Activated naive CD4-positive, alpha-beta T cell treated with anti-CD3 and anti-CD28 coated beads for 36 hours (primary cell): ENCODE measurements at places on chromosomes 3 and 15.
A peak's percentile ranks its signal among the peaks of the same experiment; 100 is the strongest.

- H3K36me3 ChIP-seq = no peaks in the 10 kb centered on the region
- no peaks in the 10 kb centered on the region for H3K4me1 ChIP-seq
- peaks cover 3% of the 10 kb centered on the region for H3K27me3 ChIP-seq
- no peak overlapping the region for H3K4me3 ChIP-seq
- no peak overlapping the region for H3K27ac ChIP-seq
Measured at GRCh38 chr3:7574435-7574834, 713.5 kb downstream of the GRM7 start.

DNA sequence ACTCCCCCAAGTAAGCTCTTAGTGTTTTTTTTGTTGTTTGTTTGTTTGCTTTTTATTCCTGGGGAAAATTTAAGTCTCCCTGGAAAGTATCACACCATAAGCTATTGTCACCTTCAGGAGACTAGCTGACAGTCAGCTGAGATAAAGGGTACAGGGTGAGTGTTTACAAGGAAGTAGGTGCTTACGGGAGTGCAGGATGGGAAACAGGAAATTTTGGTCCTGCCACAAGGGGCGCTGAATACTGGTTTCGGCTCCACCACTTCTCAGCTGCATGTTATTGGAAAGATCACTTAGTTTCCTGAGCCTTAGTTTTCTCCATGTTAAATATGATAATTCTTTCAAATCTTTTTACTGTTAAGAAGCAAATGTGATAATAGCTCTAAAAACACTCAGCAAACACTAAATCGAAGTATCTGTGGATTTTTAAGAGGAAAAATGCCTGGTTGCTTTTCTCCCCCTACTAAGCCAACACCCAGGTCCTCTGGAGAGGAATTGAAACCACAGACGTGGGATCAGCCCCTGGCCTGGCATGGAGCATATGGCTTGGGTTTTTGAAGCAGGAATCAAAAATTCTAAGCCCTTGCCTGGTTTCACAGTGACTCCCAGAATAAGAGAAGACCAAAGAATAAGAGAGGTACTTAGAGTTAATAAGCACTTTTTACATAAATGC lies 90.7 kb downstream of the SCN11A start:
- no peak overlapping the region for H3K27ac ChIP-seq
- no peaks in the 10 kb centered on the region for H3K27me3 ChIP-seq
- DNase-seq = peak; percentile 54
- H3K36me3 ChIP-seq = no peaks in the 10 kb centered on the region

- no peak overlapping the region for H3K4me3 ChIP-seq
- H3K4me1 ChIP-seq = no peaks in the 10 kb centered on the region
- no peaks in the 10 kb centered on the region for H3K27me3 ChIP-seq
- H3K27ac ChIP-seq = no peak overlapping the region
Measured at GRCh38 chr3:177744873-177745606, 547.8 kb upstream of the TBL1XR1 start.

DNA sequence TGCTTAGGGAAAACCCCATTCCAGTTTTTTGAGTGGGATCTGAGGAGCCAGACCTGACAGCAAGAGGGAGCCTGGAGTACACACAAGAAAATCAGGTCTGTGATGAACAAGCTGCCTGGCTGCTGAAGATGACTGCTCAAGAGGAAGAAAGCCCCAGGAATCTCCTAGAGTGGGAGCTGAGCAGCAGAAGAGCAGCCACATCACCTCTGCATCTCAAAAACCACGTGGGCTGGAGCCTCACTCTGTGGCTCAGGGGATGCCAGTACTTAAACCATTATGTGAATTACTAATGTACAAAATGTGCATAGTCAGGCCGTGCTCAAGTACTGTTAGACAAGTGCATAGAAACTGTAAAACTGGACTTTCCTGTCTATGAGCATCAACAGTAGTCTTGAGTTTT lies 52.4 kb downstream of the SLC9A9 start:
- H3K27me3 ChIP-seq = no peaks in the 10 kb centered on the region
- DNase-seq = peak; percentile 10
- H3K36me3 ChIP-seq = peaks cover 12% of the 10 kb centered on the region
- H3K27ac ChIP-seq = no peak overlapping the region
- H3K4me1 ChIP-seq = no peaks in the 10 kb centered on the region
- H3K4me3 ChIP-seq = no peak overlapping the region

DNA sequence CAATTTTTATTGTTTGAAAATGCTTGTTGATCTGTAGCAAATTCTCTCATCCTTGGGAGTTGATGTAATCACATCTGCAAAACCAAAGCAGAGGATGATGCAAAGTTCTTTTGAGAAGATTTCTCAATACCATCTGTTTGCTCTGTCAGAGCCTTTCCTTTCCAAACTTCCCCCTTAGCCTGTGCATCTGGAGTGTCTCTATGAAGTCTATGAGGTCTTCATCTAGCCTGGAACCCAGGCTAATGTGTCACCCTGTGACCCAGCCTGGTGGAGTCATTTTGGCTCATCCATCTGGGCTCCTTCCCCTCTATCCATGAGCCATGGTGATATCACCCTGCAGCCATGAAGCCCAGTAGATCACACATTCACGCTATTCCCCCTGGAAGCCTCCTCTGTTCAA lies 123.2 kb upstream of the SLC7A14 start:
- H3K27me3 ChIP-seq = peaks cover 19% of the 10 kb centered on the region
- no peaks in the 10 kb centered on the region for H3K36me3 ChIP-seq
- H3K27ac ChIP-seq = no peak overlapping the region
- no peak for DNase-seq

GRCh38 chr3:102443021-102443420 lies 8.2 kb downstream of the ZPLD1 start:
- no peak overlapping the region for H3K4me3 ChIP-seq
- peaks cover 5% of the 10 kb centered on the region for H3K27me3 ChIP-seq
- no peak for DNase-seq
- H3K36me3 ChIP-seq = no peaks in the 10 kb centered on the region
- no peaks in the 10 kb centered on the region for H3K4me1 ChIP-seq

DNA sequence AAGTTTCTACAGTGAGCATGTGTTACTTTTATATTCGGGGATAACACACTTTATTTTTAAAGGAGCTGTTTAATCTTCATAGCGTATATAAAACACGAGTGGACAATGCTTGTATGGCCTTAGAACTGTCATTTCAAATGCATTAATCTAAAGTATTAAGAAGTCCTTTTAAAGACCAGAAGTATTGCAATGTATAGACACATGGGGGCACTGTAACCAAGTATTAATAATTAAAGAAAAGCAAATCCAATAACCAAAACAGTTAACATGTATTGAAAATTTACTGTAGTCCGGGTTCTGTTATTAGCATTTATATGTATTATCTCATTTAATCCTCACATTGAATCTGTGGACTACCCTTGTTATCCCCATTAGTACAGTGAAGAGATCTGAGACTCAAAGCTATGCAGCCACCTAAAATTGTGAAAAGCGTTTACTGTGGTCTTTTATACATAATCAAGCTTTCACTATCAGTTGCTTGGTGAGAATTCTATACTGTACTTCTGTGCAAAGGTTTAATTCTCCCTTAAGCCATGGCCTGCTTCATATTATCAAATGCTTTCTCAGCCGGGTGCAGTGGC lies 10.1 kb downstream of the ARL14 start:
- H3K36me3 ChIP-seq = no peaks in the 10 kb centered on the region
- H3K27ac ChIP-seq = no peak overlapping the region
- no peaks in the 10 kb centered on the region for H3K4me1 ChIP-seq
- H3K27me3 ChIP-seq = no peaks in the 10 kb centered on the region
- no peak for DNase-seq

DNA sequence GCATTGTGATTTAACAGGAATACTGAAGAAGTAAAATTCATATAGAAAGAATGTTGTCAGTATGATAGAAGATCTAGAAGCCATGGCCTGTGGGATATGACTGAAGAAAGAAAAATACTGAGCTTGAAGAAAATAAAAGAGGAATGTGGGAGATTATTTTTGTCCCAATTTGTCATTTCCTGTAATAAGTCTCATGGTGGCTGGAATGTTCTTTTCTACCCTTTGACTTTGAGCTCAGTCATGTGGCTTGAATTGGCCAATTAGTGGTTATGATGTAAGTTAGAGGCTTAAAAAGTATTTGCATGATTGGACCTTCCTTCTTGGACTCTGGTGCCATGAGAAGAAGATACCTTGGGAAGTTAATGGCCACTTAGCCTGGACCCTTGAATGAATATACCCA lies 14.1 kb downstream of the APH1B start:
- peaks cover 4% of the 10 kb centered on the region for H3K4me1 ChIP-seq
- no peak overlapping the region for H3K4me3 ChIP-seq
- H3K27me3 ChIP-seq = no peaks in the 10 kb centered on the region
- peaks cover 5% of the 10 kb centered on the region for H3K36me3 ChIP-seq
- no peak for DNase-seq

DNA sequence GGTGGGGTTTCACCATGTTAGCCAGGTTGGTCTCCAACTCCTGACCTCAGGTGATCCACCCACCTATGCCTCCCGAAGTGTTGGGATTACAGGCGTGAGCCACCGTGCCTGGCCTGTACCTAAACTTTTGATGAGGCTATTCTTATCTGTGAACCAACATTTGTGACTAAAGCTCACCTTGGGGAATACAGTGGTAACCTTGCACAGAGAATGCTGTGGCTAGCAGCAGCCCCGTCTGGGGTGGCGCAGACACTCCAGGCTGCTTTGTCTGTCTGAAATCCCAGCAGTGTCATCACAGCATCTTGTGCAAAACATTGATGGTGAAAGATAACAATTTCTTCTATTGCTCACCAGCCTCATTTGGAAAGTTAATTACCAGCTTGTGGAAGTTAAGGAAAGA lies 58.9 kb downstream of the CMTM8 start:
- H3K27ac ChIP-seq = peak overlapping the region; percentile 86
- DNase-seq = peak; percentile 38
- H3K4me3 ChIP-seq = peak overlapping the region; percentile 34
- H3K36me3 ChIP-seq = no peaks in the 10 kb centered on the region
- H3K27me3 ChIP-seq = no peaks in the 10 kb centered on the region
- H3K4me1 ChIP-seq = peaks cover 32% of the 10 kb centered on the region

- H3K4me1 ChIP-seq = no peaks in the 10 kb centered on the region
- no peak for DNase-seq
- no peaks in the 10 kb centered on the region for H3K27me3 ChIP-seq
- no peak overlapping the region for H3K4me3 ChIP-seq
- peaks cover 17% of the 10 kb centered on the region for H3K36me3 ChIP-seq
- no peak overlapping the region for H3K27ac ChIP-seq
Measured at GRCh38 chr3:52568069-52568468, 31.7 kb downstream of the UQCC5 start.

- no peak overlapping the region for H3K4me3 ChIP-seq
- no peaks in the 10 kb centered on the region for H3K36me3 ChIP-seq
- no peaks in the 10 kb centered on the region for H3K4me1 ChIP-seq
Measured at GRCh38 chr3:177464392-177465256, 267.3 kb upstream of the TBL1XR1 start.

- no peak for DNase-seq
- no peaks in the 10 kb centered on the region for H3K27me3 ChIP-seq
- H3K4me3 ChIP-seq = no peak overlapping the region
- H3K27ac ChIP-seq = no peak overlapping the region
- H3K36me3 ChIP-seq = no peaks in the 10 kb centered on the region
- peaks cover 2% of the 10 kb centered on the region for H3K4me1 ChIP-seq
Measured at GRCh38 chr3:69339760-69340159, 46.1 kb downstream of the FRMD4B start.

DNA sequence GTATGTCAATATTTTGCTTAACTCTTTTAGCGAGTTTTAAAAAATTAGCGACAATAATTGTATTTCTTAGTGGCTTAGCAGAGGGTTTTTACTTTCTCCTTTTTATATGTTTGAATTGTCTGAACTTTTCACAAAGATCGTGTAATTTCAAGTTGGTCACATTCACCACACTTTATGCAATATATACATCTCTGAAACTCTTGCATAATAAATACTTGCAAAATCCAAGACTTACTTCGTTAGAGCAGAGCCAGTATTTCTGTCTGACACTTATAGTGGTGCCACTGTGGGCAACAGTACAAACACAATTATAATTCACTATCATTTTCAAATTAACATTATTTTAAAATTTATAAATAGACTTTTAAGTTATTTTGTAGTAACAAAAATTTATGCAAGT lies 62.0 kb downstream of the SUCNR1 start:
- no peaks in the 10 kb centered on the region for H3K4me1 ChIP-seq
- H3K4me3 ChIP-seq = no peak overlapping the region
- no peaks in the 10 kb centered on the region for H3K36me3 ChIP-seq
- no peak for DNase-seq

DNA sequence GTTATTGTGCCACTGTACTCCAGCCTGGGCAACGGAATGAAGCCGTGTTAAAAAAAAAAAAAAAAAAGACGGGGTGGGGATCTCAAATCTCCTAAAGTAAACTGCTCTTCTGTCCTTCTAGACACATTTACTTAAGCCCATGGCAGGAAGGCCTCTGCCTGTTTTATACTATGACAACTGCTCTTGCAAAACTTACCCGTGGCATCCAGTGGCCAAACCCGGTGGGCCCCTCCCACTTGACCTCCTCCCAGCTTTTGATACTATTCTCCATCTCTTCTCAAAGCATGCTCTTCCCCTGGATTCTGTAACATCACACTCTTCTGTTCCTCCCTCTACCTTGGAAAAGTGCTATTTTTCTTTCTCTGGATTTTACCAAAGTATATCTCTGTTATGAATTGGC lies 112.2 kb downstream of the RFTN1 start:
- peaks cover 42% of the 10 kb centered on the region for H3K36me3 ChIP-seq
- H3K4me3 ChIP-seq = no peak overlapping the region
- H3K27me3 ChIP-seq = no peaks in the 10 kb centered on the region
- peaks cover 35% of the 10 kb centered on the region for H3K4me1 ChIP-seq
- no peak overlapping the region for H3K27ac ChIP-seq
- no peak for DNase-seq

GRCh38 chr3:187551416-187551815 lies 118.8 kb downstream of the SST start:
- H3K4me1 ChIP-seq = no peaks in the 10 kb centered on the region
- no peaks in the 10 kb centered on the region for H3K36me3 ChIP-seq
- H3K27me3 ChIP-seq = peaks cover 26% of the 10 kb centered on the region
- no peak overlapping the region for H3K27ac ChIP-seq
- DNase-seq = no peak

- no peak for DNase-seq
- peaks cover 16% of the 10 kb centered on the region for H3K4me1 ChIP-seq
- no peak overlapping the region for H3K4me3 ChIP-seq
- no peaks in the 10 kb centered on the region for H3K27me3 ChIP-seq
Measured at GRCh38 chr15:41943543-41944312, 28.6 kb downstream of the EHD4 start.

DNA sequence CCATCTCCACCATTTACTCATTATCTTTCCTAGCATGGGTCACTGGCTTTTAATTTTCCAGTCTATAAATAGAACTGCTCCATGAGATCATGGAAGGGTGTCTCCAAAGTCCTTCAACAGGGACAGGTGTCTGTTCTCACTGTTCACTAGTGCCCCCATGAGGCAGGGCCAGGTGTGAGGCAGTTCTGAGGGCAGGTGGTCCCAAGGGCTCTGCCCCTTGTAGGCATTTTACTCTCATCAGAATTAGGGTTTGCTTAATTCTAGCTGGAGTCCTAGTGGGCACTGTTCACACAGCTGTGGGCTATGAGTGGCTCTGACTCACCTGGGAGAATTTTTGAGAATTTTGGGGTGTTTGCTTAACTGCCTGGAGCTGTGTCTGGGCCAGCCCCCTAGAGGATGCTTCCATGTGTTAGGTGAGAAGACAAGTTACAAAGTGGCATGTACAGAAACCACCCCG lies 248.0 kb upstream of the LYSMD4 start:
- no peak for DNase-seq
- peaks cover 6% of the 10 kb centered on the region for H3K4me1 ChIP-seq
- H3K4me3 ChIP-seq = no peak overlapping the region
- no peak overlapping the region for H3K27ac ChIP-seq
- H3K36me3 ChIP-seq = no peaks in the 10 kb centered on the region
